ENCODE measurements at places on chromosomes 7 and 10. TPM values are rescaled to one million over a fixed set of nuclear protein-coding genes. Genes with fewer than 3 reads are reported as not detected.

GRCh38 chr10:132906836-132907235 lies 35.5 kb downstream of the CFAP46 start:
- ATAC-seq: no peak

GRCh38 chr7:126819197-126819484 lies 433.6 kb downstream of the GRM8 start:
- no peak for ATAC-seq

Gene LRRC17
- total RNA-seq: not detected

Gene CEP55
- 47.8 TPM for total RNA-seq

- ATAC-seq: no peak
Measured at GRCh38 chr10:126732308-126732707, 61.8 kb upstream of the C10orf90 start.

Gene A1CF
- not detected for total RNA-seq

DNA sequence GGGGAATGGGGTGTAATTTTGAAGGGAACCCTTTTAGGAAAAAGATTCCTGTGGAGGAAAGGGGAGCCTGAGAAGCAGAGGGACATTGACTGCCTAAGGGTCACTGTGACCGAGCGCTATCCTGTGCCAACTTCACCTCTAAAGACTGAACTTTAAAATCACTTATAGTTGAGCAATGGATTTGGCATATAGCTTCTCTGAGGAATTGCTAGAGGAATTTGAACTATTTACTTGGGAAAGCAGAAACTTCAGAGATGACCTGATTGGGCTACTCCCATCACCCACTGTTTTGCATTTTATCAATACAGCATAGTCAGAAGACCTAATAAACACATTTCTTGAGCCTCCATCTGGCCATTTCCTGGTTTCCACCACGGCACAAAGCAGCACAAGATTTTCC lies 23.7 kb upstream of the WNT16 start:
- no peak for ATAC-seq

Gene CDC14C
- total RNA-seq: not detected

DNA sequence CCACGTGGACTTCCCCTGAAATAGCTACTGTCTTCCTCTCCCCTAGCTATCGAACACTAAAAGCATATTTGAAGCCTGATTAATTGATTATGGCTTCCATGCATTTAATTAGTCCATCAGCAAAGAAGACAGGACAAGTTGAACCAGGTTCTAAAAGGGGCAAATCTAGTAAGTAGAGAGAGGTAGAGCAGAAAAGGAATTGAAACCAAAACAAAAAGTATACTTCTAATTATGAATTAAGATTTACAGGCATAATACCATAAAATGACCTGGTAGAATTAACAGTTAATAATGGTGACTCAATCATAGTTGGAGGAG lies 393 bp upstream of the DNAJC1 start:
- no peak for ATAC-seq

GRCh38 chr7:110889335-110889734 lies 201.6 kb upstream of the LRRN3 start:
- ATAC-seq: no peak

Gene WDFY4
- 0.35 TPM for total RNA-seq

Gene TEX47
- not detected for total RNA-seq

Gene GPR26
- total RNA-seq: not detected

DNA sequence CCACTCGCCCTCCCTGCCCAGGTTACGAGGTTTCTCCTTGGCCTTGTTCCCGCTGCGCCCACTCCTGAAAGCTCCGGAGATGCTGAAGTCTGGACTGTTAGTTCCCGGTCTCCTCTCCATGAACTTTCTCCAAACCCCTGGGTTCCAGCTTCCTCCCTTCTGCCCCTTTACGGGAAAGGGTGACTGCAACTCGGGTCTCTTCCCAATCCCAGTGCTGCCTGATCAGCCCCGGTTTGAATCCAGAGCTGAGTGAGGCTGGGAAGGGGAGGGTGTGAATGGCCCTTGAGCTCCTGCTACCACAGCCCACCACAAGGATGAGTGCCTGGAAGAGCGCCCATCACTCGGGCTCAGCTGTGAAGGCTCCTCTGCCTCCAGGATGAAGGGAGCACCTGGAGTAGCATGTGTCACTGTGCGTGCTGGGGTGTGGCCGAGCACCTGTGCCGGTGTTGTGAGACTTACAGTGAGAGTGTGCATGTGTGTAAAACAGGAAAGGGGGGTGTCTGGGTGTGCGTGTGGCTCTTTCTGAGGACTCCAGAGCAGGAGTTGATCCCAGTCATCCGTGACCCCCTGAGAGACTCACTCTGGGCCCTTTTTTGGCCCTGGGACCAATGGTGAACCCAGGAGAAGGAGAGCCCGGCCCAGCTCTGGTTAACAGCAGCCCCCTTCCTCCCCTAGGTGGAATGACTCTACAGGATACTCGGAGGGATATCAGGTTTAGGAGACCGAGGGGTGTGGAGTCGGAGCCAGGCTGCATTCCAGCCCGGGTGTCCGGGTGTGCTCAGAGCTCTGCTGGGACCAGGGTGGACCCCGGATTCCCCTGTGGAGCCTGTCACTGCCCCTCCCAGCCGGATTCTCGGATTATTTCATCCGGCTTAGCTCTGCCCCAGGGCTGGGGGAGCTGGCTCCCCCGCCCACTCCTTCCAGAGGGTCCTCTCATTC lies 1.1 kb upstream of the ZNF467 start:
- no peak for ATAC-seq

DNA sequence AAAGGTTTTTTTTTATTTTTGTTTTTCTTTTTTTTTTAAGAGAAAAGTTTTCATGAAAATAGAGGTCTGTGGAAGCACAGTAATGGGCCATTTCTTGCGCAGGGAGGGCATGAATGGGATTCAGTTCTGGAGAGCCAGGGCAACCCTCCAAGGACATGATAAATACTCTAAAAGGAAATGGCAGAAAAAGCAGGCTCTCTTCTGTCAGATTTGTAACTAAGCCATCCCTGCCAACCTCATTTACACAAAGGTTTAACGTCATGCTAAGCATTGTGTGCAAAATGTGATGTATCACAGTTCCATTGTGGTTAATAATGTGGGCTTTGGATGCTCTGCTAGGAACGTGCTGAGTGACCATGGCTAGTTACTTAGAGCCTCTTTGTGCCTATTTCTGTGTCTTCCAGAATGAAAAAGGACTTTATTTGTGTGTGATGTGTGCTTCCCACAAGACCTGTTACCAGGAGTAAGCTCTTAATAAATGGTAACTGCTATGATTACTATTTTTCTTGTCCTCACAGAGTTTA lies 1095.9 kb upstream of the SORCS1 start:
- no peak for ATAC-seq

- ATAC-seq: no peak
Measured at GRCh38 chr7:121219026-121219425, 109.8 kb upstream of the WNT16 start.

Data from activated T-helper 17 cell treated with anti-CD3 and anti-CD28 coated beads, Interleukin-2, amount 50 U/mL, for 72 hours (primary cell).